Fibroblast of skin of right quadriceps (primary cell): ENCODE measurements at places on chromosomes 11 and 22.

DNA sequence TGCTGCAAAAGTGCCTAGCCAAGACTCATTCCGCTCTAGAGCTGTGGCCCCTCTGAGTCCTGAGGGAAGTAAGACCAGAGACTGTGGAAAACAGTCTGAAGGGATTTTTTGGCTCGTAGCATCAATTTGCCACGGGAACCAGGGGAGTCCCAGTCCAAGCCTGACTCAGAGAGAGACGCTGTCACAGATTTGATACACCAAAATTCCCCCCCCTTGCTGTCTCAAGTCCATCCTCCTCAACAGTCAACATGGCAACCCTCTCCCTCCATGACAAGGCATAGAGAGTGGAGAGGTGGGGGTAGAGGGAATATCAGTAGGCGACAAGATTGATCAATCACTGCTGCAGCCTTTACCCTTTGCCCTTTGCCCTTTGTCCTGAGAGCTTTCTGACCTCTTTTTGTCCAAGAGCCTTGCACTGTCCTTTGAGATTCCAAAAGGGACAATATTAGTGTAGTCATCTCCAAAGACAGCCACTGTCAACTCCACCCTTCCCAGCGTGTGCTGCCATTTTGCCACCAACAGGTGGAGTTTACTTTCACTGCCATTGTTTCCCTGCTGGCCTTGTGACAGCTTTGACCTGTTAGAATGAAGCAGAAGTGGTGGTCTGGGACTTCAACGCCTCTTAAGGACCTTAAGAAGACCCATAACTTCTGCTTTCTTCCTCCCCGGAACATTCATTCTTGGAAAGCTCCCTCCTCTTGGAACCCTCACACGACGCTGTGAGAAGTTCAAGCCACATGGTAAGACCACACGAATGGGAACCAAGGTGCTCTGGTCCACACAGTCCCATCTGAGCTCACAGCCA lies 7.3 kb downstream of the SLC15A3 start:
- no peak for DNase-seq

DNA sequence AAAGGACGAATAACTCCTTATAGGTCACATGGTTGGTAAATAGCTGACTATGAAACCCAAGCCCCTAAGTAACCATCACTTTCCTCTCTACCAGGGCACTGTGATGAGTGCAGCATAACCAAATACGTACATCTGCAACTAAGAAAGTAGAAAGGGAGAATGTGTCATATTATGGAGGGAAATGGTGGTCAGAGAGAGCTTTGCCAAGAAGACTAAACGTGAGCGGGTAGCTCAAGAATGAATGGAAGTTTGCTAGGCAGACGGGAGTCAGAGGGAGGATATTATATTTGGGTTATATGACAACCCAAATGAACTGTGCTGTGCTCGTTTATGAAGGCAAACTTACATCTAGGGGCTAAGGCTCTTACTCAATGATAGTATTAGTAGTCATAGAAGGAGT lies 537.3 kb downstream of the OPCML start:
- peak; percentile 56 for DNase-seq

DNA sequence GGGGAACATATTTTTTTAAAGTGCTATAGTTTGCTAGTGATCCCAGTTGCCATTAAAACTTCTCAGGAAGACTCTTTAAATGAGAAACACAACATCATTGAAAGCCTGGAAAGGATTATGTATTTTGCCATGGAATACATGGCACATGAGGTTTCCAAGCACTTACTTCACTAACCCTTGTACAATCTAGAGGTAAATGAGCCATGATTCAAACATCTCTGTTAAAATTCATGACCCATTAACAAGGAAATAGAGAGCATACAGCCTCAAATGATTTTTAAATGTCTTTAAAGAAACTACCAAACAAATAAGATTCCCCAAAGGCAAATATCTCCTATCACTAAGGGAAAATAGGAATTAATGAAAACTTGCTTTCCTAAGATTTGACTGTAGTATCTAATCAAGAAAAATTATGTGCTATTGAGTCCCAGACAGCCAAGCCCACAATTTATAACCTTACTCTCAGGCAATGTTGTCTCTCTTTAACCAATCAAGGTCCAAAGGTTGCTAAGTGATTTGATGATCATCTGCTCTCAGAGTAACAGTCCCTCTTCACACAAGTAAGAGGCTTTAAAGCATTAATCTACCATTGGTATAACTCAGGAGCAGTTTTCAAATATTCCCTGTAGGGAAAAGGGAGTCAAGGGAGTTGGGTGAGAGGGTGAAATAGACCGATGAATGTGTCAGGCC lies 92.0 kb upstream of the DDI1 start:
- no peak for DNase-seq

GRCh38 chr11:74550991-74551753 lies 41.2 kb upstream of the POLD3 start:
- DNase-seq, result no peak

GRCh38 chr11:84144531-84144930 lies 858.4 kb upstream of the CCDC90B start:
- no peak for DNase-seq

GRCh38 chr11:3632070-3632660 lies 9.6 kb downstream of the ART5 start:
- DNase-seq, result no peak

DNA sequence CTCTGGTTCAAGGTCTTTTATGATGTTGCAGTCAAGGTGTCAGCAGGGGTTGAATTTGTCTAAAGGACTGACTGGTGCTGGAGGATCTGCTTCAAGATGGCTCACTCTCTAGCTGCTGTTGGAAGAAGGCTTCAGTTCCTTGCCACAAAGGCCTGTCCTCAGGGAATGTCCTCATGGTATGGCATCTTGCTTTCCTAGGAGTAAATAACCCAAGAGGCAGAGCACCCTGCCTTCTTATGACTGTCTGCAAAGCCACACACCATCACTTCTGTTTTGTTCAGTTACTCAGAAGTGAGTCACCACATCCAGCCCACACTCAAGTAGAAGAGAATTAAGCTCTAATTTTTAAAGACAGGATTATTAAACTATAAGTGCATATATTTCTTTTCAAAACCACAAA lies 45.2 kb downstream of the PLAAT5 start:
- peak; percentile 29 for DNase-seq

DNA sequence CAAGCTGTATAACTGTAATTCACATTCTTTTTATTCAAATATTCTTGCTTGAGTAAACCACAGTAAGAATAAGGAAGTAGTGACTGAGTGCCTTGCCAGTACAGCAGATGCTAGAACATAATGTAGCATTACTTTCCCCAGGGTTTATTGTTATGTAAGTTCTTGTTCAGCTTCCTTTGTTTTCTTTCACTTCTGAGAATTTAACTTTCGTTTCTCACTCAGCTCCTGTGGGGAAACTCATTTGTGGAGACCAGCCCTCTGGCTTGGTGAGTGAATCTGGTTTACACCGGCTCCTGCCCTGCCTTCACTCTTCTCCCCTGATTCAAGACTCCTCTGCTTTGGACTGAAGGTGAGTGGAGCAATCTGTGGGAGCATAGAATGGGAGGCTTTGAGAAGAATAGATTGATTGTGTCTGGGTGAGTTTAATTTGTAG lies at the start of gene TRIM22:
TSS of gene TRIM22 (plus strand) at position 240 of the 433 bp plus-strand sequence. CDS start 6,443 bp downstream, outside the sequence.
- DNase-seq, result peak; percentile 61

GRCh38 chr11:74008373-74009229 lies at the start of gene UCP3:
Gene UCP3 (minus strand): TSS chr11:74009085. CDS start chr11:74007042, 2,043 bp downstream.
- DNase-seq, result no peak

DNA sequence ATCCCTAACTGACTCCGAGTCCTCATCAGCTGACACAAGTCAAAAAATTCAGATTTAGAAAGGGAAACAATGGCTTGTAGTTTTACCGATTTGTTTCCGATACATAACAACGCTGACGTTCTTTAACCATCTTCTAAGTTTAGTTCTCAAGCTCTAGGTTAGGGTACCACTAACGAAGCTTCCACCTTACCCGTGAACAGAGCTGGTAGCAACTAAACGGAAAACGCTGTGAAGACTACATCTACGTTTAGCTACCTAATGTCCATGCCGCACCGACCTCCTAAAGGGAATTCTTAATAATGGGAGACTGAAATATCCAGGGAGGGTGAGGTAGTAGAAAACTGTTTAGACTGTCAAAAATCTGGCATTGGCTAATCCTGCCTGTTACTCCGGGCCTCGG lies 1.0 kb downstream of the NUP98 start:
- DNase-seq, result no peak

- peak; percentile 50 for DNase-seq
Observed at GRCh38 chr11:12677131-12677530, 2.9 kb downstream of the TEAD1 start.

GRCh38 chr11:134072844-134073243 lies 4.0 kb downstream of the JAM3 start:
- no peak for DNase-seq
